ENCODE measurements at places on chromosomes 13 and 19. TPM values are rescaled to one million over a fixed set of nuclear protein-coding genes. Genes with fewer than 3 reads are reported as not detected.

CATSPERD gene
- total RNA-seq, result 6.1 TPM

DNA sequence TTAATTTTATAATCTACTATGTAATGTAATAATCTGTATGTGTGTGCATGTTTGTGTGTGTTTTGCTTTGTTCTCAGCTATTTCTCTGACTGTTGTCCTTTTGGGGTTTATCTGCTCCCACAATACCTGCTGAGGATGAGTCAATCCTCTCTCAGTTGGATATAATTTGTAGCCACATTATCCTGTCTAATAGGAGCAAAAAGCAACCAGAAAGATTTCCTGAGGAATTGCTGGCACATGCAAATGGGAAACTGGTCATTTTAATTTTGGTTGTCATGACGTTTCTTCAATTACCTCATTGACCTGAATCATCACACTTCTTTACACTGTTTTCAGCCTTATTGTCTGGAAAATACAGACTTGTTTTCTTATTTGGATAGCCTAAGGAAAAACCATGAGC, 488.4 kb downstream of the KLF5 start:
- no peak for DNase-seq
- H3K27ac ChIP-seq, result no peak overlapping the region
- no peaks in the 10 kb centered on the region for H3K4me1 ChIP-seq
- no peaks in the 10 kb centered on the region for H3K27me3 ChIP-seq
- H3K36me3 ChIP-seq, result no peaks in the 10 kb centered on the region

DNA sequence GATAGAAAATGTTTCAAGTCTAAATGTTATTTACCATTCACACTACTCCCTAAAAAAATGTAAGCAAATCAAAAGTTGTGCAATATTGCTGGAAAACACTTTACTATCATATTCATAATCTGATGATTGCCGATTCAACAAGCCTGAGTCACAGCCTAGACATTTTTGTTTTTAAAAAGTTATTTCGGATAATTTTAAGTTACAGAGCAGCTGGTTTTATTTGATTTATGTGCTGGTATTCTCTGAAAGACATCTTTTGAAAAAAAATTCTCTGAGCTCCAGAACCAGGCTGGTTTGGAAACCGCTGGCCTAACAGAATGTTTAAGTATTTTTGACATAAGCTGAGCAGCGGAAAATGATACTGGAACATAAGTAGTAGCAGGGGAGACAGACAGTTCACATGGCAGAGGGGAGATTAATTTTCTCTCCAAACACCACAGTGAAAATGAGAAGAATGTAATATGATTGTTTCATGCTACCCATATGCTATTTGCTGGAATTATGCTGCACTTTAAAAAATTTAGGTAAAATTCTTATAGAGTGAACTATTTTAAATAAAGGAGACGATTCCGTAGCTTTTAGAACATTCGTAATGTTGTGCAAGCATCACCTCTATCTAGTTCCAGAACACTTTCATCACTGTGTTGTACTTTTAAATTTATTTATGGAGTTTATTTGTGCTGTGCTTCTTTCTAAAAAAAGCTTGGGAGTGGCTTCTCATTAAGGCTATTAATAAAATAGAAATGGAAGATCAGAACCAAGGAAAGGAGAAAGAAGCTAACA, 36.1 kb downstream of the TBC1D4 start:
- no peaks in the 10 kb centered on the region for H3K27me3 ChIP-seq
- H3K4me1 ChIP-seq, result no peaks in the 10 kb centered on the region
- H3K4me3 ChIP-seq, result no peak overlapping the region
- DNase-seq, result no peak

DNA sequence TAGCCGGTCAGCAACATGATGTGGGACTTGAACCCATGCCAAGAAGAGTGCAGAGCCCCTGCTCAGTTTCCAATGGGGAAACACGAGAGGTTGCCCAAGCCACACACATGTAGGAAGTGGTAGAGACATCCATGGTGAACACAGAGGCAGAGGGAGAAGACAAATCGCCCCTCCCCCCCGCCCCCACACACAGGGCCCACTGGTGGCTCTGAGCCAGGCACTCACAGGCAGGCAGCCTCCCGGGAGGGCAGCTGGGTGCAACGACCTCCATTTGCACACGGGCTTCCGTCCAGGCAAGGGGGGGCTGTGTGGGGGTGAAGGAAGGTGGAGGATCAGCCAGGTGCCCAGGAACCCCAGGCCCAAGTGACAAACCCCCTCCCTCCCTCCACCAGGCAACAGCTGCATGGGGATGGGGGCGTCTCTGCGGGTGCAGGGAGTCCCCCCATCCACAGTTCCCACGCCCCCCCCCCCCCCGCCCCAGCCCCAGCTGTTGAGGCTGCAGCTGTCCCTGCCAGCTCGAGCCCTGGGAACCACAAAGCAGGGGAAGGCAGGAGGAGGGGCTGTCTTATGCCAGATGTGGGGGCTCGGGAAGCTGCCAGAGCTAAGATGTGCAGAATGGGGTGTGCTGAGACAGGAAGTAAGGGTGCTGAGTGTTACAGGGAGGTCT, 3.4 kb downstream of the NOTCH3 start:
- no peak overlapping the region for H3K27ac ChIP-seq
- H3K4me1 ChIP-seq, result peaks cover 10% of the 10 kb centered on the region
- no peaks in the 10 kb centered on the region for H3K27me3 ChIP-seq
- no peaks in the 10 kb centered on the region for H3K36me3 ChIP-seq

DNA sequence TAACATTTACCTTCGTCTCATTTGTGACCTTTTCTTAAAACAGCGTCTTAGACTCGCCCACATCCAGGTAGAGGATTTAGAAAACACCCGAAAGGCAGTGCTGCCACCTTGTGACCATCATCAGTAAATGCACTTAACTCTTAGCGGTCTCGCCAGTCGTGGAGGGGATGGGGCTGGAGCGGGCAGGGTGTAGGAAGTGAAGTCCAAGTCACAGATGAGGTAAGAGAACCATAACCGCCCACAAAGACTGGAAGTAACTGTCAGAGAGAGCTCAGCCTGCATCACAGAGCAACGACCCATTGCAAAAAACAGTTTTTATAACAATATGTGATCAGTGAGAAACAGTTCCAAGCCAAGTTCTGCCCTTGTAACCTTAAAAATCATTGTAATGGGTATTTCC, 10.7 kb upstream of the CEACAM3 start:
- no peaks in the 10 kb centered on the region for H3K36me3 ChIP-seq
- DNase-seq, result peak; percentile 66
- H3K4me1 ChIP-seq, result no peaks in the 10 kb centered on the region
- no peak overlapping the region for H3K27ac ChIP-seq
- H3K27me3 ChIP-seq, result no peaks in the 10 kb centered on the region

- no peak overlapping the region for H3K27ac ChIP-seq
- no peaks in the 10 kb centered on the region for H3K36me3 ChIP-seq
- no peak overlapping the region for H3K4me3 ChIP-seq
- peaks cover 3% of the 10 kb centered on the region for H3K4me1 ChIP-seq
Observed at GRCh38 chr19:44640518-44640917, 3.2 kb upstream of the PVR start.

DNA sequence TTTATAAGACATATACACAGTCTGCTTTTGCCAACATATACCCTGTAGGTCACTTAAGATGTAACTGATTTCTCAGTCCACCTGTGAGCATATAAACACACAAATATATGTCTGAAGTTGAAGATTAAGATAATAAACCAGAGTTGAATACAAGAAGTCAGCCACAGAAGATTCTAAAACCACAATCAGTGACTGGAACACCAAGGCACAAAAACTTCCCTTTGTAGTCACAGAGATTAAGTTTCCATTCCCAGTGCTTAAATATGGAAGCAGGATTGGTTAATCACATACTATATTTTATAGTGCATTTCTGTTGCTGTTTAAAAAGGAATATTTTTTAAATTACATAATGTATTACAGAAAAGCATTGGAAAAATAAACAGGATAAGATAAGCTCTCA, 39.9 kb downstream of the MTMR6 start:
- H3K27ac ChIP-seq, result no peak overlapping the region
- H3K27me3 ChIP-seq, result no peaks in the 10 kb centered on the region
- H3K4me1 ChIP-seq, result no peaks in the 10 kb centered on the region
- DNase-seq, result no peak
- H3K4me3 ChIP-seq, result no peak overlapping the region

DNA sequence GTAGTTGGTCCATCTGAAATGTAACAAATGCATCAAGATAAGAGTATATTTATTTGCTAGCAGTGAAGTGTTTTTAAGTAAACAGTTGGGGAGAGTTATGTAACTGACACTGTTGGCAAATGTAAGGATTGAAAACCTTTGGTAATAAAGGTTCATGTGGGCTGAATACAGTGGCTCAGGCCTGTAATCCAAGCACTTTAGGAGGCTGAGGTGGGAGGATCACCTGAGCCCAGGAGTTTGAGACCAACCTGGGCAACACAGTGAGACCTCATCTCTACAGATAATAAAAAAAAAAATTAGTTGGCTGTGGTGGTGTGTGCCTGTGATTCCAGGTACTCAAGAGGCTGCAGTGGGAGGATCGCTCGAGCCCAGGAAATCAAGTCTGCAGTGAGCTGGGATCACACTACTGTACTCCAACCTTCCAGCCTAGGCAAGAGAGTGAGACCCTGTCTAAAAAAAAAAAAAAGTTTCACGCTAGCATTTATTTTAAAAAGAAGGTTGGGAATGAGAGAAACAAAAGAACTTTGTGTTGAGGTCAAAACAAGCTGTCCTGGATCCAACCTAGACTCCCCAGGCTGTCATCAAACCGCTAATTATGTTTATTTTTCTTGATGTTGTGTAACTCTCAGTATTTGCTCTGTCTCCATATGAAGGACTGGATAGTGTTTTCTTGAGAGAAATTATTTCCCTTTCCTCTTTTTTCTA, 20.7 kb downstream of the SETDB2 start:
- DNase-seq, result no peak
- H3K4me1 ChIP-seq, result peaks cover 9% of the 10 kb centered on the region
- no peak overlapping the region for H3K4me3 ChIP-seq
- H3K27me3 ChIP-seq, result no peaks in the 10 kb centered on the region

- no peak overlapping the region for H3K27ac ChIP-seq
- no peaks in the 10 kb centered on the region for H3K4me1 ChIP-seq
- DNase-seq, result no peak
- H3K36me3 ChIP-seq, result no peaks in the 10 kb centered on the region
- H3K4me3 ChIP-seq, result no peak overlapping the region
- no peaks in the 10 kb centered on the region for H3K27me3 ChIP-seq
Observed at GRCh38 chr13:44420376-44421220, 47.0 kb downstream of the SERP2 start.

VSTM2B gene
- total RNA-seq, result not detected

C3 gene
- total RNA-seq, result 49.5 TPM

- H3K36me3 ChIP-seq, result no peaks in the 10 kb centered on the region
- H3K27me3 ChIP-seq, result no peaks in the 10 kb centered on the region
- no peak overlapping the region for H3K4me3 ChIP-seq
- no peak overlapping the region for H3K27ac ChIP-seq
- H3K4me1 ChIP-seq, result no peaks in the 10 kb centered on the region
Observed at GRCh38 chr13:106061781-106062180, 473.7 kb downstream of the EFNB2 start.

TINCR gene
- total RNA-seq, result 7.0 TPM

- no peak for DNase-seq
- no peaks in the 10 kb centered on the region for H3K4me1 ChIP-seq
- no peak overlapping the region for H3K4me3 ChIP-seq
- no peaks in the 10 kb centered on the region for H3K27me3 ChIP-seq
Observed at GRCh38 chr13:84873951-84874350, 925.3 kb downstream of the SLITRK6 start.

JAK3 gene
- total RNA-seq, result 10.5 TPM

DNA sequence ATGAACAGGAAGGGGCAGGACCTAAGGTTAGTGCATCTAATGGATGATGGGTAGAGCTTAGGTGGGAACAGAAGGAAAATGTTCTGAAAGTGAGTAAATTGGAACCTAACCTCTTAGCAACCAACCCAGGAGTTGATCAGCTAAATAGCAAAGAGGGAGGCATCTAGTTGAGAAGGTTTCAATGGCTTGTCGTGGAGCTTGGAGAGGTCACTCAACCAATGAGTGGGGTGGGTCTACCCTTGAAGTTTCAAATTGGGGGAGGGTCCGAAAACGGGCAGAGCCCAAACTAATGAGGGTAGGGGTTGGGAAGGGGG, 5.7 kb upstream of the SHKBP1 start:
- DNase-seq, result no peak
- H3K4me3 ChIP-seq, result no peak overlapping the region
- H3K4me1 ChIP-seq, result peaks cover 3% of the 10 kb centered on the region
- H3K36me3 ChIP-seq, result no peaks in the 10 kb centered on the region
- no peaks in the 10 kb centered on the region for H3K27me3 ChIP-seq

DNA sequence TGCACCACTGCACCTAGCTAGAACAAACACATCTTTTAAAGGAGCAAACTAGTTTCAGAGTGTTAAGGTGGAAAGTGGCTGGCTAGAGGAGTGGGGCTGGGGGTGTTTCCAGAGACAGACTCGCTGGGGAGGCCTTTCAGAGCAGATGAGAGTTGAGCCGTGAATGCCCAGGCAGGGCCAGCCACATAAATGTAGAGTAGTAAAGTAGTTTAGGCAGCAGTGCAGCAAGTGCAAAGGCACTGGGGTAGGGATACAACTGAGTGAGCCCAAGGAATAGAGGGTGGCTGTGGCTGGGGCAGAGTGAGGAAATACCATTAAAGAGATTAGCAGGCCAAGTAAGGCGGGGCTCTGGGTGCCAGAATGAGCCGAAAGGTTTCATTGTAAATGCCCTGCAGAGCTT, 72.0 kb downstream of the ALOX5AP start:
- peaks cover 24% of the 10 kb centered on the region for H3K4me1 ChIP-seq
- H3K27ac ChIP-seq, result no peak overlapping the region
- DNase-seq, result no peak
- H3K36me3 ChIP-seq, result no peaks in the 10 kb centered on the region

GRCh38 chr13:23513455-23513854, 56.8 kb upstream of the TNFRSF19 start:
- no peak overlapping the region for H3K4me3 ChIP-seq
- no peaks in the 10 kb centered on the region for H3K27me3 ChIP-seq

GRAMD1A gene
- total RNA-seq, result 99.3 TPM
